ENCODE measurements at places on chromosomes 1 and 21.

DNA sequence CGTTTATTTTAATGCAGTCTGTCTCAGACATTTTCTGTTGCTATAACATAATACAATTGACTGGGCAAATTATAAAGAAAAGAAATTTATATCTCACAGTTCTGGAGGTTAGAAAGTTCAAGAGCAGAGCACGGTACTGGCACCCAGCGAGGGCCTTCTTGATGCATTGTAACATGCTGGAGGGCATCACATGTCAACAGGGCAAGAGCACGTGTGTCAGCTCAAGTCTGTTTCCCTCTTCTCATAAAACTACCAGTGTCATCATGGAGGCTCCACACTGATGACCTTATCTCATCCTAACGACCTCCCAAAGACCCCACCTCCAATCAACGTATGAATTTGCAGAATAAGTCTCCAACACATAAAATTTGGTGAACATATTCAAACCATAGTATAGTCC is 90.6 kb upstream of the GRIK1 start:
- no peak overlapping the region for H3K4me3 ChIP-seq
- no peaks in the 10 kb centered on the region for H3K27me3 ChIP-seq
- DNase-seq, result no peak
- H3K4me1 ChIP-seq, result no peaks in the 10 kb centered on the region

DNA sequence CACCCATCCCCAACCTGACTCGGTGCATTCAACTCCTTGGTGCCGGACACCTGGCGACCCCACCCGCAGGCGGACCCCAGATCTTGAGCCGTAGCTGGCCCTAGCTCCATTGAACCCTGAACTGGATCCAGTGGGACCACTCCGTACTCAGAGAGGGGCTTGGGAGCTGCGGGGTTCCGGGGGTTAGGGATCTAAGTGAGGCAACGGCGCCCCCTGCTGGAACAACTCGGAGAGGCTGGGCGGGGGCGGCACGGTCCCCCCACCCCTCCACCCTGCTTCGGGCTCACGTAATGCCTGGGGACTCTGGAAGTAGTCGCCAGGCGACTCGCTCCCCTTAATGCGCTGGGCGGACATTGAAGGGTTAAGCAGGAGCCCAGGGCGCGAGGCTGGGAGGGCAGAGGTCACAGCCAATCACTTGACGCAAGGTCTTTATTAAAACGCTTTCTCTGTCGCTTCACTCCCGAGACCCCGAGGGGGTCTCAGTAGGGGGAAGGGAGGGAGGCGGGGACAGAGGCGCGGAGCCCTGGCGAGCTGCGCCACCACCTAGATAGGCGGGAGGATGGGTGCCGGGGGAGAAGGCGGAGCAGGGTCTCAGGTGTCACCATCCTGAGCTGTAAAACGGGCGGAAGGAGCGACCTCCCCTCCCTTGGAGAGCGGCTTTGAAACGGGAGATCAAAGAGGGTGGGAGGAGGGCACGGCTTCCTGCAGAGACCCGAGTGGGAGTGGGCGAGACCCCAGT is 704 bp upstream of the CRABP2 start:
- no peaks in the 10 kb centered on the region for H3K27me3 ChIP-seq
- peak; percentile 95 for DNase-seq
- H3K36me3 ChIP-seq, result peaks cover 3% of the 10 kb centered on the region
- H3K4me3 ChIP-seq, result peak overlapping the region; percentile 75
- H3K27ac ChIP-seq, result peak overlapping the region; percentile 92

- peaks cover 3% of the 10 kb centered on the region for H3K27me3 ChIP-seq
- H3K4me3 ChIP-seq, result no peak overlapping the region
- H3K36me3 ChIP-seq, result no peaks in the 10 kb centered on the region
- H3K27ac ChIP-seq, result no peak overlapping the region
- peaks cover 5% of the 10 kb centered on the region for H3K4me1 ChIP-seq
- DNase-seq, result no peak
Observed at GRCh38 chr1:154741327-154741726, 128.8 kb downstream of the KCNN3 start.

GRCh38 chr1:32339363-32339978 is 3.4 kb upstream of the MARCKSL1 start:
- no peak overlapping the region for H3K27ac ChIP-seq
- no peak for DNase-seq
- peaks cover 24% of the 10 kb centered on the region for H3K4me1 ChIP-seq
- H3K27me3 ChIP-seq, result no peaks in the 10 kb centered on the region
- no peak overlapping the region for H3K4me3 ChIP-seq

GRCh38 chr1:164772635-164773034 is 213.7 kb downstream of the PBX1 start:
- H3K36me3 ChIP-seq, result no peaks in the 10 kb centered on the region
- H3K4me3 ChIP-seq, result no peak overlapping the region
- H3K27ac ChIP-seq, result no peak overlapping the region

Measured in neuronal stem cell (in vitro differentiated cells).